ENCODE measurements at places on chromosomes 11 and 22.

DNA sequence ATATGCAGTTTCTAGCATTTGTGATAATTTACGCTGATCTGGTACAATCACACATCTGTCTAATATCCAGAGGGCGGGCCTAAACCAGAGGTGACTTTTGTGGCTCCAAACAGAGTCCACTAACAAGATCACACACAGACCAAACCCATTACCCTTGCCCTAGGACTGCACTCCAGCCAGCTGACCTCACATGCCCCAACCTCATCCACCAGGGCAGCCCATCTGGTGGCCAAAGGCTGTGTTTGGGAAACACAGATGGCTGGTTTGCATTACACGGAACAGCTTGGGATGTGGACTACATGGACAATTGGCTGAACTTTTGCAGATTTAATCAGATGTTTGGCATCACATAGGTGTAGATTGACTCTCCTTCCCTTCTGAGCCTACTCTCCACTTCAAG lies 228.2 kb downstream of the GRIK4 start:
- DNase-seq, result no peak

DNA sequence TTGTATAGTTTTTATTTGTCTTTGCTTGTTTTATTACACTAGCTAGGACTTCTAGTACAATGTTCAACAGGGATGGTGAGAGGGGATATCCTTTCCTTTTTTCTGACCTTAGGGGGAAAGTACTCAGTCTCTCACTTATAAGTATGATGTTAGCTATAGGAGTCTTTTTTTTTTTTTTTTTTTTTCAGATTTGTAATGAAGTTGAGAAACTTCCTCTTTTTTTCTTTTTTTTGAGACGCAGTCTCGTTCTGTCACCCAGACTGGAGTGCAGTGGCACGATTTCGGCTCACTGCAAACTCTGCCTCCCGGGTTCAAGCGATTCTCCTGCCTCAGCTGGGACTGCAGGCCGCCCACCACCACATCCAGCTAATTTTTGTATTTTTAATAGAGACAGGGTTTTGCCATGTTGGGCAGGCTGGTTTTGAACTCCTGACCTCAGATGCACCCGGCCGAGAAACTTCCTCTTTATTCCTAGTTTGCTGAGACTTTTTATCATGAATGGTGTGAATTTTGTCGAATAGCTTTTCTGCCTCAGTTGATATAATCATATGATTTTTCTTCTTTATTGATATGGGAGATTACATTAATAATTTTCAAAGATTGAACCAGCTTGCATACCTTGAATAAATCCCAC lies 10.9 kb downstream of the TRIM22 start:
- no peak for DNase-seq

GRCh38 chr11:64327375-64327774 lies 9.5 kb downstream of the PRDX5 start:
- no peak for DNase-seq

GRCh38 chr22:42855721-42856120 lies 1.4 kb downstream of the ARFGAP3 start:
- DNase-seq, result no peak

DNA sequence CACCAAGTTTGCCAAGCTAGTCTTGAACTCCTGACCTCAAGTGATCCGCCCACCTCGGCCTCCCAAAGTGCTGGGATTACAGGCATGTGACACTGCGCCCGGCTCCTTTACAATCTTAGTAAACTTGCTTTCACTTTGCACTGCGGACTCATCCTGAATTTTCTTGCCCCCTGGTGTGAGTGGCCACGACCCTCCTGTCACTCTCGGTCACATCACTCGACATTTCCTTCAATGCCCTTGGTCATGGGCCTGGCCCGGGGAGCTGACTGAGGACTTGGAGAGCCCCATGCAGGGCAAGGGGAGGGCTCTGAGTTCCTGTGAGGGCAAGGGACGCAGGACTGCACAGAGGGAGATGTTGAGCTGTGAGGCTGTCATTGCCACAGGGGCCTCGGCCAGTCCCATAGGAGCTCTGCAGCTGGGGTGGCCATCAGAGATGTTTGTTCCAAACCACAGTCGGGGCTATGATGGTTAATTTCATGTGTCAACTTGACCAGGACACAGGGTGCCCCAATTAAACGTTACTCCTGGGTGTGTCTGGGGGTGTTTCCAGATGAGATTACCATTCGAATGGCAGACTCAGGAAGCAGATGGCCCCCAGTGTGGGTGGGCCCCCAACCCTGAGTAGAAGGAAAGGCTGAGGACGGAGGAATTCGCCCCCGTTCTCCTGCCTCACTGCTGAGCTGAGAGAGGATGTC lies 21.2 kb downstream of the A4GALT start:
- no peak for DNase-seq

DNA sequence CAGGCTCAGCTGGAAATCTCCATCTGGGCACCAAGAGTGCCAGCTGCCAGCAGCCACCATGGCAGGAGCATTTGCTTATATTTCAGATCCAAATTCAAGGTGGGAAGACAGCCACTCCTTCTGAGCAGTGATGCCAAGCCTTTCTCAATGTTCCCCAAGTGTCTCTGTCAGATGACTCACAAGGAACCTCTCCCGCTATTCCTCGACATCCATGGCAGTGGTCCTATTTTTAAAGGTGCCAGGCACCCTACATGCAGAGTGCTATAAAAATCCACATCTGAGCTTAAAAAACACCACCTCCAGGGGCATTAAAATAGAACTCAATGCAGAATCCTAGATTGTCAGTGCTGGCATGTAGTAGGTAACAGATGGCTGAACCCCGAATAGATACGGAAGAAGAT lies 112.1 kb downstream of the SLC1A2 start:
- no peak for DNase-seq

GRCh38 chr11:33773987-33774735 lies at the start of gene FBXO3:
FBXO3 (minus strand) TSS chr11:33774520; CDS start chr11:33774497, 23 bp downstream.
- peak; percentile 63 for DNase-seq

GRCh38 chr11:6249770-6250555 lies 9.7 kb upstream of the CCKBR start:
- no peak for DNase-seq

DNA sequence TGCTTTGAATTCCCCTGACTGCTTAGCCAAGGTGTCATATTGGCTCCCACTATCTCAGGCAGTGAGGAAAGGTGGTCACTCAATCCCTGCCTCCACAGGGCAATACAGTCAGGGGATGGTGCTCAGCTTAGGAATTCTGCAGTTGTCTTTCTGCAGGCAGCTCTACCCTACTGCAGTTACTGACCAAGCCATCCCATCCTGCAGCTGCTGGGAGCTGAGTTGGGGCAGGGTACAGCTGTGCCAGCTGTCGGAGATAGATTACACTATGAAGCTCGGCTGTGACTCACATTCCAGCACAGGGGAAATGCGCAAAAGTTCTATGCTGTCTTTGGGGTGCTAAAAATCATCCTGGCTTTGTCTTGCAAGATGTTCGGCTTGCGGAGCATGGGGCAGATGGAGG lies 4.4 kb upstream of the DAGLA start:
- no peak for DNase-seq

DNA sequence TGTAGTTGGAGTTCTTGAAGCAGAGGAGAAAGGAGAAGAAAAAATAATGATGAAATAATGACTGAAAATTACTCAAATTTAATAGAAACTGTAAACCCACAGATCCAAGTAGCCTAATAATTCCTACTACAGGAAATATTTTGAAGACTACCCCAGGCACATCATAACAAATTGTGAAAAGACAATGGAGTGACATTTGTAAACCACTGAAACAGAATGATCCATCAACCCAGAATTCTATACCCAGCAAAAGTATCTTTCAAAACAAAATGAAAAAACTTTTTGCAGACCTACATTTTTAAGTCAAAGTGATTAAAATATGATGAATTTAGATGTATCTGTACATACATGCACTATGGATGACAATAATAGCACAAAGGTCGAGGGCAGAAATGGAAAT lies 194.6 kb downstream of the TMEM135 start:
- DNase-seq, result no peak

GRCh38 chr11:115258216-115258615 lies 246.0 kb downstream of the CADM1 start:
- DNase-seq, result no peak

DNA sequence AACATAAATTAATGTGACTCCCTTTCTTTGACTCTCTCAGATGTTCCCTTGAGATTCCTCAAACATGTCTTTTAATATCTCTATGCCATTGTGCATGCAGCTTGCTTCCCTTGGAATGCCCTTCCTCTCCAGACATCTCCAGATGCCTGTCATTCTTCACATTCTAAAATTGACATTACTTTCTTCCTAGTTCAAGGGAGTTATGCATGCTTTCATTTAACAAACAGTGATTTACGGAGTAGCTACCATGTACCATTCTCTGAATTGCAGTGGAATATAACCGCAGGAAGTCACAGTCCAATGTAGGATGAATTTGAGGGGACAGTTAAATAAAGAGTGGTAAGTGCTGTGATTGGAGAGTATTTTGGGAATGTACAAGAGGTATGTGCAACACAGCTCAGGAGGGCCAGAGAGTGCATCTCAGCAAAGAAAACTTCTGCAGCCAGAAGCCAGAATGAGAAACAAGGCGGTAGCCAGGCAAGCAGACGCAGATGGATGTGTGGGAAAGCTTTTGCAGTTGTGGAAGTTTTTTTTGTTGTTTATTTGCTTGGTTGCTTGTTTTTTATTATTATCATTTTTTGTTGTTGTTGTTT lies 18.7 kb downstream of the MMP10 start:
- DNase-seq, result no peak

- no peak for DNase-seq
Measured at GRCh38 chr11:43955381-43956118, 13.1 kb downstream of the C11orf96 start.

- DNase-seq, result no peak
Measured at GRCh38 chr11:75188671-75189070, 37.8 kb downstream of the SLCO2B1 start.

- no peak for DNase-seq
Measured at GRCh38 chr11:46633291-46634217, 16.2 kb downstream of the ATG13 start.

- no peak for DNase-seq
Measured at GRCh38 chr22:23651676-23652075, 19.6 kb upstream of the DRICH1 start.

- DNase-seq, result no peak
Measured at GRCh38 chr11:109894242-109894641, 198.9 kb upstream of the ZC3H12C start.

DNA sequence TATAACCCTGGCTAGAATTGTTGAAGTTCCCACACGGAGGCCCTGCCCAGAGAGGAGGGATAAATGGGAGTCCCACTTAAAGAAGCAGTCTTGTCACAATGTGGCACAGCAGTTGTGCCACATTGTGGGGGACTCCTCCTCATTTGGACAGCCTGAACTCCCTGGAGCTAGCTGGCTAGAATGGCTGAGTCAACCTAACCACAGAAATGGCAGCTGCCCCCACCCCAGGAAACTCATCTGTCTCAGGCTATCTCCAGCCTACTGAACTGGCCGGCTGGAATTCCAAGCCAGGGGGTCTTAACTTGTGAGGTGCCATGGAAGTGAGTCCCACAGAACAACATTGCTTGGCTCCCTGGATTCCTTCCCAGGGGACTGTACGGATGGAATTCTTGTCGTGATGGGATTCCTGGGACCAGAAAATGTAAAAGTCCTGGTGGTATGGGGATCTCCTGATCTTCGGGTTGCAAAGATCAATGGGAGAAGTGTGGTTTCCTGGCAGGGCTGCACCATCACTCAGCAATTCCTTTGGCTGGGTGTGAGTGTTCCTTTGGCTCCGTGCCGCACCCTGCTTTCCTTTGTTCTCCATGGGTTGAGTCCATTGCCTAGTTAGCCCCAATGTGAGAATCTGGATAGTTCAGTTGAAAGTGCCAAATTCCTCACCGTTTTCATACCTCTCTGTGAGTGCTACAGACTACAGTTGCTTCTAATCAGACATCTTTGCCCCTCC lies 791.2 kb upstream of the FAT3 start:
- no peak for DNase-seq

DNA sequence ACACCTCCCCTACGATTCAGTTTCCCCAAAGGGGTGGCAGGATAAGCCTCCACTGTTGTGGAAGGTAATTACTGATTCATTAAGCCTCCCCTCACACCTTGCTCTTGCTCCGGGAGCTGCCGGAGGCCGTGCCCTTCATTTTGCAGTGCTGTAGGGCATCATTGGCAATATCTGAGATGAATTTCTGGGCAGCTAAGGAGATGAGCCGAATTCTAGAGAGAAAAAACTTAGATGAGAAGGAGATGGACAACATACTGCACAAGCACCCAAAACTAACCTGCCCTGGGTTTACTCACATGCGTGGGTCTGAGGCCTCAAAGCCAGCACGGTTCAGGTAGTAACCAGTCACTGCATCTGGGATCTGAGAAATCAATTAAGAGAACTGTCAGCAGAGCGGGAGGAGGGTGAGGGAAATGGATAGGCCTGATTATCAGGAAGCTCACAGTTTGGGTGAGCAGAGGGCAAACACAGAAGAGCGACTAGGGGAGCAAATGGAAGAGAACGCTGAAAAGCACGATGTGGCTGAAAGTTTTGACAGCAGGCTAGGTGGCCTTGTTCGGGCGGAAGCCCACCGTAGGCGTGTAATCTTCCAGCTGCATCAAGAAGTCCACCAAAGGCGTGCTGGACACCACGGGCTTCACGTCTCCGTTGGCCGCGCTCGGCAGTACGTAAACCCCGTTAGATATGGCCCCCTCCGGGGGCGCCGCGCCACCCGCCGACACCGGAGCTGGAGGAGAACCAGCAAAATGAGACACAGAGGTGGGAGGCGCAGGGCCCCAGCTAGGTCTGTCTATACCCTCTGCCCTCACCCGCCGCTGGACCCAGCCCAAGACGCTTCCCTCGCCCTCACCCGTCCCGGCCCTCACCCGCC lies 689 bp downstream of the TAF10 start:
- no peak for DNase-seq

GRCh38 chr11:58900479-58901420 lies 38.5 kb upstream of the GLYATL1 start:
- DNase-seq, result peak; percentile 44

GRCh38 chr22:29480512-29481264 lies 670 bp downstream of the NEFH start:
- DNase-seq, result peak; percentile 18

- no peak for DNase-seq
Measured at GRCh38 chr22:50272044-50272802, 2.0 kb upstream of the MAPK11 start.

DNA sequence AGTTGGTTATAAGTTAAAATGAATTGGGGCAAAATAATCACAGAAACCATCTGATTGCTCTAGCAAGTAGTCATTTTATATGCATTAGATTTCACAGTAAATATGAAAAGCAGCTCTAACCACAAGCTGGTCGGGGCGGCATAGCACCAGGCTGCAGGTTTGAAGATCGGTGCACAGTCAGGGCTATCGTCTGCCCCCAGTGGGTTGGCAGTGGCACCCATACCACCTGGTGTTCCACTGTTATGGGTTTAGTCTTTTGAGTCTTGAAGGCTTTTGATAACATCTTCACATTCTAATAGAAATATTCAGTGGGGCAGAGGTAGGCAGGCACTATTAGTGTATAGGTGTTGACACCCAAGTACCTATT lies 62.1 kb downstream of the GRK3 start:
- no peak for DNase-seq

Measured in stimulated activated CD8-positive, alpha-beta memory T cell treated with anti-CD3 and anti-CD28 coated beads, Interleukin-2, amount 100 ng/mL, for 48 hours (primary cell).